ENCODE measurements at places on chromosomes 3 and 15. TPM values are rescaled to one million over a fixed set of nuclear protein-coding genes. Genes with fewer than 3 reads are reported as not detected.

Gene NAALADL2
- polyA plus RNA-seq: 8.0 TPM

GRCh38 chr3:101890716-101891115 lies 41.4 kb downstream of the NFKBIZ start:
- no peak for DNase-seq

- peak; percentile 73 for DNase-seq
Measured at GRCh38 chr15:90062023-90062442, 40.2 kb downstream of the IDH2 start.

DNA sequence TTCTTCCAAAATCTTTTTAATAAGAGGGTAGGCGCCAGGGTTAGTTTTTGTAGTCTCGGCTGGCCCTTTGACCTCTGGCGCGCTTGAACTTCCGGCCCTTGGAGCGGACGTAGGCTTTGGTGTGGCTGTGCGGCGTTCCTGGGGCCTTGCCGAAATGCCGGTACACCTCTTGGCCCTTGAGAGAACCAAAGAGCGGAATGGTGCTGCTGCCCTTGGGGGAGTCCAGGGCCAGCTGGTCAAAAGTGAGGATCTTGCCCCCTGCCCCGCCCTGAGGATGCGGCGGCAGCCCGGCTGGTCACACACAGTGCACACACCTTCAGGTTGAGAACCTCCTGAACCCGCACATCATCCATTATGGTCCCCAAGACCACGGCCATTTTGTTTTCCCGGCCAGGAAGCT lies 20.0 kb upstream of the CHRNB4 start:
- no peak for DNase-seq

- peak; percentile 82 for DNase-seq
Measured at GRCh38 chr15:56653107-56653506, 80.2 kb downstream of the ZNF280D start.

DNA sequence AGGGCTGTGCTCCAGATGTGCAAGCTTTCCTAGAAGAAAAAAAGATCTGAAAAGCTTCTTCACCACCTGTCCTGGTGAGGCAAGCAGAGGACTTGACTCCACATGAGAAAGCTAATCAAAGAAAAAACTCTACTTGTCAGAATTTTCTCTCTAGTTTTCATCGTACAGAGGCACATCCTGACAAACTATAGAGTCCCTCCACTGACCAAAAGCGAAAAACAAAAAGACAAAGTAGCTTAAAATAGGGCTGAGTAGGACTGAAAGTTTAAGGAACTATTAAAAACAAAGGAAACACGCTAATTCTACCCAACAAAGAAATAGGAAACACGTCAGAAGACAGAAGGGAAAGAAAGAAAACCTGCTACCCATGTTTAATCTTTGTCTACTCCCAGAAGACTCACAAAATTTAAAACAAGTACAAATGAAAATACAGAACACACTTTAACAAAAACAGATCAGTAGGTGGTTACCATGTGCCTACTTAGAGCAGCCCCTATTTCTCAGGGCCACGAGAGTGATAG lies 26.5 kb downstream of the NANOGP8 start:
- DNase-seq: no peak

Gene SMCO1
- 1.8 TPM for polyA plus RNA-seq

DNA sequence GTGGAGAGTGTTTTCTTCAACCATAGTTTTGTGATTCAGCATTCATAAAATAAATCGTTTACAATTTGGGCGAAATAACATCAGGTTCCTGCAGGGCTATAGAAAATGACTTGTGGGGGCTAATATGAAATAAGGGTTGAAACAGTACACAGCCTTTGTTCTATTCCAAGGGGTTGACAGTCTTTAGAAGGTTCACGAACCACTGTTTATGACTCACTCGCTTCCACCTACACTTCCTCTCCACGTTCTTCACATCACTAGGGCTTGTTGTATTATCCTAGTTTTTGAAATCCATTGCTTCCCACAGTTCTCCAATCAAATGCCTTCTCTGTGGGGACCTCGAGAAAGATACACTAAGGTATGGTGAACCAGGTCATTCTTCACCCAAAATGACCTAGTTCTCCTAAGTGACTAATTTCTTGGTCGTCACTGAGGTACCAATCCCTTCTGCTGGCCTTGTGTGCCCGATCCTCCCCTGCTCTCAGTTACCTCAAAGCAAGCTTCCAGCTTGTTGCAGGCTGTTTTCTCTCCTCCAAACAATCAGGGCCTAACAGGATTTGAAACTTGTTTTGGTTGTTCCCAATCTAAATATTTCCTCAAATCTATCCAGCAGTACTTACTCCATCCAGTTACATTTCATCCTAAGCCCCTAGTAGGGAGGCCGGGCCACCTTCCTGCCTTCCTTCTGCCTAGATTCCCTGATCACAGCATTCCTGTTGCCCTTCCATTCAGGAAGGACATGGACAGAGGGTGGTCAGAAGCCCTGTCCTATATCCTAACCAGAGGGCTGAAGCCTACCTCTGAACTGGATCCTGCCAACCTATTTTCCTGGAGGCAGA lies 23.1 kb upstream of the TBL1XR1 start:
- DNase-seq: no peak

DNA sequence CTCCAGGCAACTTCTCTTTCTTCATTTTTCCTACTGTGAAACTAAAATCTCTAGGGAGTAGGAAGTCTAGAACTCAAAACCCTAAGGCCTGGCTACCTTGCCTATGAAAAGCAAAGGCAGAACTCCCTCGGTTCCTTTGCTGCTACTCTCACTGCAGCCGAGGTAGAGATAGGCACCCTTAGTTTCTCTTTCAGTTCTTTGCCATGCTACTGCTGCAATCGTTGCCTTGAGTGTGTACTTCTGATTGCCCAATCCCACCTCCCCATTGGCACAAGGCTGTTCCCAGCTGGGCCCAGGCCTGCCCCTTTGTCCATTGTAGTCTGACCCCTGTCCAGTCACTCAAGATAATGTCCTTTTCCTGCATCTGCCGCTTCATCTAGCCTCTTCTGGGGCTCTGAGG lies 92.3 kb upstream of the MRPS22 start:
- DNase-seq: no peak

DNA sequence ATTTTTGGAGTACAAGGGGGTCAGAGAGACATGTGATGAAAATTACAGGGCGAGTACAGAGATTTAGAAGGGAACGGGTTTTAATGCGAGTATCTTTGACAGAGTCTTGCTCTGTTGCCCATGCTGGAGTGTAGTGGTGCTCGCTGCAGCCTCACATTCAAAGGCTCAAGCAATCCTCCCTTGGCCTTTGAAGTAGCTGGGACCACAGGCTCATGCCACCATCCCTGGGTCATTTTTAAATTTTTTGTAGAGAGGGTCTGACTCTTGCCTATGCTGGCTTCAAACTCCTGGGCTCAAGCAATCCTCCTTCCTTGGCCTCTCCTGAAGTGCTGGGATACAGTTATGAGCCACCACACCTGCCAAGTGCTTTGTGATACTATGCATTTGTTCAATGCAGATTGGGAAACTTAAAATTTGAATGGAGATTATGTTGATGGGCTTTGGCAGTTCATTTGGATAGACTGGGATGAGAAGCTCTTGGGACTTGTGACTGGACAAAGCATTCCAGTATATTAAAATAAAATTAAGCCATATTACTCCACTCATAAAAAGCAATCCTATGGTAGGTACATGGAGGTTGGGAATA lies 4.0 kb upstream of the LMLN start:
- DNase-seq: no peak

GRCh38 chr3:13607821-13608597 lies 59.1 kb downstream of the FBLN2 start:
- DNase-seq: no peak

DNA sequence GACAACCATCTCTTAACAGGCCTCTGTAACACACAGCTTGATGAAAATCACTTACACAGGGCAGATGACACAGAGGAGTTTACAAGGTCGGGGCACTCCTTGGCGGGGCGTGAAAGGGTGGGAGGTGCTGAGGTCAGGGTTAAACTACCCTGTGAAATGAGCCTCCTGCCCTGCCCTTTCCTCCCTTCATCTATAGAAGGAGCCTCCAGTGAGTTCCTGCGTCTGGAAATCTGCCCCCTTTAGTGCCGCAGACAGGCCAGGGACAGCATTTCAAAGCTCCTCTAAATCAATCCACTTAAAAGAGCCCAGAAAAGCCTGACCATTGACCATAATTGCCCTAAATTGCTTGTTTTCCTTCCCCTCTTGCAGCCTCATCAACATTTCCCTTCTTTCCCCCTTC lies 1.9 kb downstream of the ROBO1 start:
- DNase-seq: no peak

- no peak for DNase-seq
Measured at GRCh38 chr3:37236024-37236423, 61.6 kb upstream of the LRRFIP2 start.

GRCh38 chr3:153050978-153051377 lies 111.0 kb upstream of the RAP2B start:
- no peak for DNase-seq

DNA sequence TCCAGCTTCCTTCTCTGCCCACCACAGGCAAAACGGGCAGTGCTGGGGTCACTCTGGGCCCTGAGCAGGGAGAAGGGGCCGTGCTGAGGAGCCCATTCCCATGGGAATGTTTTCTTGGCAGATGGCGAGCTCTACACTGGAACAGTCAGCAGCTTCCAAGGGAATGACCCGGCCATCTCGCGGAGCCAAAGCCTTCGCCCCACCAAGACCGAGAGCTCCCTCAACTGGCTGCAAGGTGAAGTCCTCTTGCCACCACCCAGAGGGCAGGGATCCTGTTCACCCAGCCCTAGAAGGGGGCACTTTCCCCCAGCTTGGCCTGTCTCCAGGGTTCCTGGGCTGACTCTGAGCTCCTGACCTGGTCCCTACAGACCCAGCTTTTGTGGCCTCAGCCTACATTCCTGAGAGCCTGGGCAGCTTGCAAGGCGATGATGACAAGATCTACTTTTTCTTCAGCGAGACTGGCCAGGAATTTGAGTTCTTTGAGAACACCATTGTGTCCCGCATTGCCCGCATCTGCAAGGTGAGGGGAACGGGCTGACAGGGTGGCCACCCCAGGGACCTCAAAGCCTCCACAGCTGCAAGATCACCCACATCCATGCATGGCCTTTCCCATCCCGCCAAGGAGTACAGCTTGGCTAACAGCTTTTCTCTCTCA lies 12.4 kb downstream of the CIB1 start:
- peak; percentile 84 for DNase-seq

Gene UROC1
- not detected for polyA plus RNA-seq

DNA sequence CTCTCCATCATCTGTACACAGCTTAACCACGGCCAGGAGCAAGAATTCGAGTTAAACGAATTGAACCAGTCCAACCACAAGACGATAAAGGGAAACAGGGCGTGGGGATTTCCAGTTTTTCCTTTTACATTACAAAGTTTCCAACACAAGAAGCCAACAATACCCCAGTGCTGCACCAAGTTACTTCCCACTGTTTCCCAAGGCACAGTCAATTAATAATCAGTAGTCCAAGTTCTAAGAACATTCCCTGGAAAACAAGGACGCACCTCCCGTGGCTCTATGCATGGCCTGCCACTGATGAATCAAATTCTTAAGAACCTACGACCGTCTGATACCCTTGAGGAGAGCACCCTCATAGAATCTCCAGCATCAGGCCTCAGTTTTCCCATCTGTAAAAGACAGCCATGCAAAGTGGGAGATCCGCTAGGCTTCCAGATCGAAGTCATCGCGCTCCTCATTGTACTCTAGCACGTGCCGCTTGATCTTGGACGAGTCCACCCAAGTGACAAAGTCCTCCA lies 774 bp downstream of the IMP3 start:
- DNase-seq: no peak

DNA sequence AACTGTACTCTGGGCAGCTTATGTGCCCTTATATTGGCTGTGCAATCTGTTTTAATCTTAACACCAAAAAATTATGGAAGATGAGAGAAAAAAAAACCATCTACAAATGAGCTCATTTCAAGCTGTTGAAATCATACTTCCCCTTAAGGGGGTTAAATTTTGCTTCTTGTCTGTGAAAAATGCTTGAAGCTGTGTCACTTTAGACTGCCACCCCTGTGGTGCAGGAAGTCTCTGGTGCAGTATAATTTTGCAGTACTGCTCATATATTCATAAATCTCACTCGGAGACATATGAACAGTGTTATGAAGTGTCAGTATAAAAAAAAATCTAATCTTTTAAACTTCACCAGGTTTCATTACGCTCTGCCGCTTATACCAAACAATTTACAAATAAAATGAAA lies 30.4 kb upstream of the FEZF2 start:
- no peak for DNase-seq

DNA sequence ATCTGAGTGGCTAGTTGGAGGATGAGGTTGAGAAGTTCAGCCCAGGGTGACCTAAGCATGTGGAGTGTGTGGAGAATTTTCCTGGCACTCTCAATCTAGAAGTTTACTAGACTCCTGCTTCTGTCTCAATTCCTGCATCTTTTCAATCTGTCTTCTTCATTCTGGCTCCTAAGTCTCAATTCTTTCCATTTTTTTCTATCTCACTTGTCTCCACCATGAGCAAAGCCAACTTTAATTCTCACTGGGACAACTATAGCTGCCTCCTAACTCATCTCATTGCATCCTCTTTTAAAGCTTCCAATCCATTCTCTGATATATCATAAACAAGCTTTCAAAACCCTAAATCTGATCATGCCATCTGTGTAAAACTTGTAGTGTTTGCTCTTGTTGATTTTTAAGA lies 569.3 kb downstream of the NAALADL2 start:
- DNase-seq: peak; percentile 87

- peak; percentile 96 for DNase-seq
Measured at GRCh38 chr15:84716036-84716732, at the start of gene SEC11A. SEC11A (minus strand) TSS chr15:84716139; CDS start chr15:84716075, 64 bp downstream.

DNA sequence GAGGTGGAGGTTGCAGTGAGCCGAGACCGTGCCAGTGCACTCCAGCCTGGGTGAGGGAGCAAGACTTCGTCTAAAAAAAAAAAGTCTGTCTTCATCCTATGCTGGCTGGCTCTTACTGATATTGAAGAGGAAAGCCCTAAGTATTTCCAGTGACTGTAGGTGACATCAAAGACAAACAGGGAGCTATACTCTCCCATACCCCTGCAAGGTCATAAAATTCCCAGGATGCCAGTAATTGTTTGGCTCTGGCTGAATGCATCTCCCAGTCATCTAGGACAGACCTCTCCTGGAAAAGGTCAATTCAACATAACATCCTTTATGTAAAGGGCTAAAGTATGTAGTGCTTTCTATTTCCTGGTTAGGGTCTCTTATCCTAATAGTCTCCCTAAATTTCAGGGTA lies 8.0 kb downstream of the ZBBX start:
- no peak for DNase-seq

Gene POC1A
- 7.5 TPM for polyA plus RNA-seq

DNA sequence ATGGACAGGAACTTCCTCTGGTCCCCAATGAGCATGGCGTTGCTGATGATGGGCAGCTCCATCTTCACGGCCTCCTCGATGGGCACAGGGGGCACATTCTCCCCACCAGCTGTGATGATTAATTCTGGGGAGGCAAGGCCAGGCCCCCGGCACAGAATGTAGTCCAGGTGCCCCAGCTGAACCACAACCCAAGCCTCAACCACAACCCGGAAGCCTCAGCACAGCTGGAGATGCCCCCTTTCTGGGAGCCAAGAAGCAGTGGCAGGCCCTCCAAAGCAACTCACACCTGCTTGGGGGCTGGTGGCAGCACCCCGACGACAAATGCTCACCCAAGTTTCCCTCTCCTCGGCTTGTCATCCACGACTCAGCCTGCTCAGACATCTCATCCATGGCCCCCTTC lies 25.2 kb downstream of the IDH3A start:
- no peak for DNase-seq

- peak; percentile 93 for DNase-seq
Measured at GRCh38 chr3:65170390-65171042, 482.7 kb upstream of the ADAMTS9 start.

Data from muscle of leg (tissue), 16 donors.